ENCODE measurements at places on chromosomes 4 and X.
A peak's percentile ranks its signal among the peaks of the same experiment; 100 is the strongest.

DNA sequence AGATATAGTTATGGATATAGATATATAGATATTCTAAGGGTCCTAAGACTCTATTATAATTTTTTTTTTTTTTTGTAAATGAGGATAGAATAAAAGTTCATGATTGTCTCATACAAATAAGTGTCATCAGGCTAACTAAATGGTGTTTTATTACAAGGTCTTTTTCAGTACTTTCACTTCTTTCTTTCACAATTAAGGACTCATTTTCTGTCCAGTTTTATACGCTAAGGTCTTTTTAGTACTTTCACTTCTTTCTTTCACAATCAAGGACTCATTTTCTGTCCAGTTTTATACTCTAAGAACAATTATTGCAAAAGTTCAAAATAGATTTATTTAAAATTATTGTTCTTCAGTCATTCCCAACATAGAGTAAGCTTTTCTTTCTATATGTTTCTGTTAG lies 32.7 kb downstream of the RUFY3 start:
- DNase-seq, result no peak

- DNase-seq, result no peak
Observed at GRCh38 chr4:186724864-186725468, 1.3 kb upstream of the FAT1 start.

DNA sequence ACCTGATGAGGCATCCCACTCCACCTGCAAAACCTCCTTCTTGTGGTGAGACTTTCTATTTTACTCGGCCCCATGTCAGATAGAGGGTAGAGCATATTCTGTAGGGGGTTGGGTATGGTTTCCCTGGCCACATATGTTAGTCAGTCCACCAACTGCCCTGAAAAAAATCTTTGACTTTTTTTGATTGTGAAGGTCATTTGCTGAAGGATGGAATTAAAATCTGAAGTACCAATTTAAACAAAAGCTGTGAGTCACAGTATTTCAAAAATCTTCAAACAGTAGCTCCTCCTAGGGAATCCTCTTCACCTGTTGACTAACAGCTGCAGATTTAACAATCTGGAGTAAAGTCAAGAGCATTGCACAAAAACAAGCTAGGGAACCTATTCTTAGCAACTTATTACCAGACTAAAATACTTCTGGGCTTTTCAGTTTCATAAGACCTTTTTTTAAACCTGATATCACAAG lies 8.0 kb upstream of the CCDC110 start:
- no peak for DNase-seq

DNA sequence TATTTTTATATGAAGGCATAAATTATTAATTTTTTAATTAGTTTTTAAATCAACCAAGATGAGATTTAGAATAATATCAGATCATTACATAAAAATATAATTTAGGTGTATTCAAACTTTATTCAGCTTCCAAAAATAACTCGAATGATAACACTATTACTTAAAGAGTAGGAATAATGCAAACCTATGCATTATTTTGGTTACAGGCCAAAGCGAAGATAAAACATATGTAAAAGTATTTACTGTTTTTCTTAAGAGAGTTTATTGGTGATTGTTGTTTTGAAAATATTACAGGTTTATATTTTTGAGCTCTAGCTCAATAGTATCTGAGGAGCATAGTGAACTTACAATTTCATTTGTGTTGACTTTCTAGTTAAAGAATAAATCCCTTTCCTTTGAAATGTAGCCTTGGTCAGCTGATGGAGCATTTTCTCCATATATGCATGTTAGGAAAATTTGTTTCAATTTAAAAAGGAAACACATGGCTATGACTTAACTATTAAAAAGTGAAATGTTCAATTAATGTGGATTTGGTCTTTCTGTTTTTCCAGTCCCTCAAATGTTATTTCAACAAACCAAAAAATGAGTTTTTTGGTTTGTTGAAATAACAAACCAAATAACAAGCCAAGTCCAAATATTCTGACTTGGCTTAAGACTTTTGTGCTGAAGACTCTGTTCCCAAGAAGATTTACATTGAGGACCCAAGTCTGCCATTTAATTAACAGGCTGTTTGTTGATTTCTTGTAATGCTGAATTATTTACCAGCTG lies 346.9 kb downstream of the ARHGAP24 start:
- no peak for DNase-seq

DNA sequence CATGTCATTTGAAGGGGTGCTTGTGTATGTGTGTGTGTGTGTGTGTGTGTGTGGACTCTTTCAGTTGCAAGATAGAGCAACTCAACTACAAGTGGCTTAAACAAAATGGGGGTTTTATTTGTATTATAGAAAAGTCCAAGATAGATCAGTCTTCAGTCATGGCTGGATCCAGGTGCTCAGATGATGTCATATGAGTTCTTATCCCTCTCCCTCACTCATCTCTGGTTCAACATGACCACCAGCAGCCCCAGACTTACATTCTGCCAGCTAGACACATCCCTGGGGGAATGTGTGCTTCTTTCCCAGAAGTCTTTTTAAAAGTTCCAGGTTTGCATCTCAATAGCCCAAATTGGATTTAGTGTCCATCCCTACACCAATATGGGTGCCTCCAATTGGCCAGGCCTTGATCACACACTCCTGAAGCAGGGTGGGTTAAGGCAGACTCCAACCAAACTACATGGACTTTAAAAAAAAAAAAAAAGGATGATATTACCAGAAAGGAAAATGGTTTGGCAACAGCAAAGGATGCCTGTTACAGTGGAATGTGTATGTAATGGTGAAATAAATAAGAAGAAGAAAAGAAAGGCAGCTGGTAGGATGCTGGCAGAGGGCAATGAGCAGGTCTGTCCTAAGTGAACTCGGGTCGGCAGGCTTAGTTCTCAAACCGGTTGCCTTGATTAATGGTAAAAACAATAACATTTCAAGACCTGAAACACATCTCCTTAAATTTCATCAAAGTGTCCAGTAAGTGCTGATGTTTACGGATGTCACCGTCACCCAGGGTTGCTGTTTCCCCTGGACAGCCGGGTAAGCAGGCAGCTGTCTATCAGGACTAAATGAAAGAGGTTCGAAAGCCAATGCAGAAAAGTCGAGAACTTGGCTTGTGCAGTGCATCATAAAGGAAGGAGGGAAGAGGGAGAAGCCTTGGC lies 107.7 kb downstream of the SMIM20 start:
- DNase-seq, result no peak

GRCh38 chr4:67371615-67372014 lies 173.7 kb downstream of the CENPC start:
- no peak for DNase-seq

- peak; percentile 14 for DNase-seq
Observed at GRCh38 chrX:22135994-22136684, 104.0 kb downstream of the PHEX start.

DNA sequence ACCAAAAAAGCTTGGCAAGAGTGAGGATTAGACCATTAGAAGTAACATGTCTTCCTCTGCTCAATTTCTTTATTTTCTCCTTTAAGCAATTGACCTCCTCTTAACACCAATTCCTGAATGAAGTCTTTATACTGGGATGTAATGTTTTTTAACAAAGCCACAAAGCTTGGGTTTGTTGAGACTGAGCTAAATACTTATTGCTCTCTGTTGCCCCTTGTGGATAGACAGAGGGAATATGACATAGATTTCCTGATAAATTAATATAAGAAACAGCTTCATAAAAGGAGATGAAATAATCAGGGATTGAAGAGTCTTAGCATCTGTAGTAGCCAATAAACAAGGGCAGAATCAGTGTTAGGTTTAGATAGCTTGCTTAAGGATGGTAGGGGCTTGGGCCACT lies 57.6 kb downstream of the CCDC160 start:
- DNase-seq, result no peak

DNA sequence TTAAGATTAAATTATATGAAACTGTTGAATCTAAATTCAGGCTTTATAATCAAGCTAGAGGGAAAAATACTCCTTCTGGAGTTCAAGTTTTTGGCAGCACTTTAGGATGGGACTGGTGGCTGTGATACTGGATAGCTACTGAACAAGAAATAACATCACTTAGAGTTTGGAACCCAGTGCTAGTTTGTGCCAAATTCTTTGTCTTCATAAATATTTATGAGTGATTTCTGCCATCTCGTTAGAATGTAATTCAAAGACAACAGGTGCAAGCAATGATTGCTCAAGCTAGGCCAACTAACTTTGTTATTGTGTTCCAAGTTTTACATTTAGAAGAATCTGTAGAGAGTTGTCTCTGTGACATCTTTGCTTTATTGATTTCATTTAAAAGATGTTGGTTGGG lies 417.9 kb downstream of the FAT4 start:
- DNase-seq, result no peak

- DNase-seq, result no peak
Observed at GRCh38 chr4:7842384-7843279, 97.0 kb downstream of the AFAP1 start.

GRCh38 chr4:37422102-37422501 lies 177.6 kb downstream of the NWD2 start:
- DNase-seq, result no peak

DNA sequence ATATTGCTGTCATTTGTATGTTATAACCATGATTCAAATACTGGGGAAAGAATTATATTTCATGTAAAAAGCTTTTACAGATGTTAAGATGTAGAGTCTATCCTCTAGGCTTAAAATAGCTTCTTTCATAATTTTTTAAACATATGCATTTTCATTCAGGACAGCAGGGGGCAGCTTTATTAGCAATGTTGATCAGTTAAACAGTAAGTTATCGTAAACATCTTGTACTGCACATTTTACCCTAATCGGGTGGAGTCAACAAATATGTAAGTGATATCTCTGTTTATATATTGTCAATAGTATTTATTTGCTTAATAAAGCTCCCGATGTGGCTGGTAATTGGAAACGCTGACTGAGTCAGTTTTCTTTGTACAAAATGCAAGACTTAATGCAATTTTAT lies 142.5 kb upstream of the MED14 start:
- DNase-seq, result no peak

DNA sequence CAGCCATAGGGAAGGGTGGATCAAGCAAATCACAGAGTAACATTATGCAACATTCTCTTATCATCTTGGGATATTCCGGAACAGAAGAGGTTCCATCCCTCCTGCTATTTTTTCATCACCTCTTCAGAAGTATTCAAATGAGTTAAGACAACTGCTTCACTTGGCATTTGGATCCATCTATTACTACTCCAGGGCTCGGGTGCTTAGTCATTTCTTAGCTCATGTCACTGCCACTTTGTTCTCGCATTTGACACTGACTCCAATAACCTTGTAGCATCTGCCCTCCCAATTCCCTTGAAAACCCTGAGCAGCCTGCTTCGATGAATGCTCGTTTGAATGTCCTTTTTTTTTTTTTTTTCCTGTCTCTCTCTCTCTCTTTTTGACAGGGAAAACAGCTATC lies 114.9 kb downstream of the PPARGC1A start:
- DNase-seq, result no peak

DNA sequence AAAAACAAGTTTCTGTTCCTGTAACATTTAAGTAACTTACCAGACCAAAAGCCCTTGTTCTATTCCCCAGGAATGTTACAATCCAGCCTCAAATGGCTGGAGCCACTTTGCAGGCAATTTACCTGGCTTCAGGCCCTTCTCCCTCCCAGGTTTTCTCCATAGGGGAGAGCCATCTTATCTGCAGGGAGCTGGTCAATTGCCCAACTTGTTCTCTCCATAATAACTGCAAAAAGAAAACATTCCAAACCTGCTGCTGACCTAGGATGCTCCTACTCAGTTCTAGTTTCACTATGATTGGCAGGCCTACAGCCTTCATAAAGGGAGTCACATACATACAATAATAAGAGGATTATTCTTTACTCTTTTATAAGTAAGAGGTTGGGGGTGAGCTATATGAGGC lies 670.7 kb downstream of the PCDH7 start:
- no peak for DNase-seq

- no peak for DNase-seq
Observed at GRCh38 chr4:28386776-28387175, 1526.1 kb downstream of the STIM2 start.

DNA sequence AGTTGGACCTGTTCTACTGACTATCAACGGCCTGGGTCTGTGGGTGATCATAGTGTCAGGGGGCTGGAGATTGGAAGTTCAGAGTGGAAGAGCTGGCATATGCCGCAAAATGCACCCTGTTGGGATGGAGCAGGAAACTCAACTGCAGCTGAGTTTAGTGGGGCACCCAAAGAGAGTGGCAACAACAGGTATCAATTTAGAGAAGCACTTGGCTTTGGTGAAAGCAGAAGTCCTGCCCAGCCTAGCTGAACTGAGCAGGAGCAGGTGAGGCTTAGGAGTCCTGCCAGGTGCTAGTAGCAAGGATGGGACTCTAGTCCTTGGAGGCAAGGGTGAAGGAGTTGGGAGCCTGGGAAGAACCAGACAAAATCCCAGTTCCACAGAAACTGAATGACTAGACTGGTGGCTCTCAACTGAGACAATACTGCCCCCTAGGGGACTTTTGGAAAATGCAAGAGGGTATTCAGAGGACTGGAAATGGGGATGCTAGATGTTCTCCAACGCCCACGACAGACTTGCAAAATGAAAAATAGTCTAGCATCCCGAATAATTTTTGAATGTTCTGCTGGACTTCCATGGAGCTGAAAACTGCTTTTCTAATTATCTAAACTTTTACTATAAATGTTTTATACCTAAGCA lies 49.4 kb downstream of the RTL9 start:
- DNase-seq, result peak; percentile 16

GRCh38 chrX:10851809-10852208 lies 231.4 kb upstream of the MID1 start:
- DNase-seq, result no peak

- no peak for DNase-seq
Observed at GRCh38 chr4:16853640-16854039, 44.8 kb downstream of the LDB2 start.

GRCh38 chr4:104010722-104011121 lies 290.9 kb upstream of the TACR3 start:
- no peak for DNase-seq

- no peak for DNase-seq
Observed at GRCh38 chr4:54395013-54395527, 166.0 kb downstream of the PDGFRA start.

GRCh38 chr4:15238720-15239119 lies 189.1 kb upstream of the C1QTNF7 start:
- DNase-seq, result no peak

GRCh38 chrX:74009041-74009440 lies 294.9 kb upstream of the ZCCHC13 start:
- no peak for DNase-seq

- no peak for DNase-seq
Observed at GRCh38 chr4:157838366-157838765, 334.5 kb downstream of the GASK1B start.

DNA sequence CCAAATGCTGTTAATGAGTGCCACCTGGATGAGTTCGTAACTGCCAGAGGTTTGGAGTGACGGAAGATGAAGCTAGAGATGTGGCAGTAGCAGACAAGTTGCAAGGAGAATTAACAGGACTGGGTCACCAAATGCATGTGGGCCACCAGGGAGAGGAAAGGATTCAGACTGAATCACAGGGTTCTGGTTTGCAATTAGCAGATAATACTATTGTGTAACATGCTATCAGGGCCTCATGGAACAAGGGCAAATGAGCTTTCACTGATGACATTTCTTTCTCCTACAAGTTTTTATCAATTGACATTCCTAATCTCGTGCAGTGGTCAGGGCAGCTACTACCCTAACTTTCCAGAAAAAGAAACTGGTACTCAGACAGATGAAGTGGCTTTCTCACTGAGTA lies 21.4 kb downstream of the GAB3 start:
- no peak for DNase-seq

GRCh38 chr4:184785813-184786212 lies 40.0 kb downstream of the ACSL1 start:
- DNase-seq, result no peak

- DNase-seq, result no peak
Observed at GRCh38 chrX:78024349-78025059, 55.1 kb upstream of the PGAM4 start.

Data from NCI-H2171 (cell line).